ENCODE measurements at places on chromosomes 16 and 17.

DNA sequence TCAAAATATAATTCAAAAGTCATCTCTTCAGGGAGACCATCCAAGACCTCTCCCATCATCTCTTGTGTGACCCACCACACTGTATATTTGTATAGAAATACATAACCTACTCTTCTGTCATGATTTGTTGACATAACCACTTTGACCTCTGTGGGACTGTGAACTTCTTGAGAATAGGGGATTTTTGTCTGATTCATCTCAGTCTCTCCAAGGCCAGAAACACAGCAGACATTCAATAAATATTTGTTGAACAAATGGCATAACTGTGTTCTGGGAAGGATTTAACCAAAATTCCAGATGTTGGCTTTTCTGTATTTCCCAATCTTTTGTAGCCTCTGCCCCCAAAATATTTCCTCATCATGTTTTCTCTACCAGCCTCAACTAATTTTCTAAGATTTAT, 169.7 kb downstream of the CDH11 start:
- peak; percentile 21 for DNase-seq

- DNase-seq = no peak
Observed at GRCh38 chr16:75478480-75479345, 14.2 kb upstream of the TMEM170A start.

DNA sequence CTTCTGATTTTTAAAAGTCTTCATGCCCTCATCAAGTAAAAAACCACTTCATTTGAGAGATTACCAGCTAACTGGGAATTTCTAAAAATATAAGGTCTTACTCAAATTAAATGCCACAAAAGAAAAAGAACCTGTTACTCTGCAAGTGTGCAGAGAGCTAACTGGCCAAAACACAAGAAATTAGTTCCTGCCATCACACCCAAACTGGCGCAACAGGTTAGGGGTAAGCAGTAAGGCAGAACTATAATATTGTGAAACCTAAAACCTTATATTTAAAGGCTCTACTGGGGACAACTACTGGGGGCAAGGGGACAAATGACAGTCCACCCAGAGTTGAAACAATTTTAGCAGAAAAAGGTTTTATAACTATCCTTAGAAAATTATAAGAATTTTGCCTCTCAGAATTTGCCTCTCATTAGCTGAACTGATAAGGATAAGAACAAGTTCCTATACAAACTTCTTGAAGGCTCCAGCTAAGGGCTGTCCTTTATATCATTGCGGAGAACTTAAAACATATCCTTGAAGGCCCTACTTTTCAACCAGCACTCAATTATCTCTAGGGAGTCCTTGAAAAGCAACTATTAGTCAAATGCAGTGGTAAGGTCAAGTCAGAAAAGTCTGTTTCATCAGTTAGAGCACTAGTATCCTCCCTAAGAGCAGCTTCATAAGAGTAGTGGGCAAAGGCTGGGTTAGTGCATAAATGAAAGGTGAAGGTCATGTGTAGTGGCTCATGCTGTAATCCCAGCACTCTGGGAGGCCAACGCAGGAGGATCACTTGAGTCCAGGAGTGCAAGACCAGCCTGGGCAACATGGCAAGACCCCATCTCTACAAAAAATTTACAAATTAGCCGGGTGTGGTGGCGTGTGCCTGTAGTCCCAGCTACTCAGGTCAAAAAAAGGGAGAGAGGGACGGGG, 31.5 kb downstream of the SMURF2 start:
- DNase-seq = no peak

DNA sequence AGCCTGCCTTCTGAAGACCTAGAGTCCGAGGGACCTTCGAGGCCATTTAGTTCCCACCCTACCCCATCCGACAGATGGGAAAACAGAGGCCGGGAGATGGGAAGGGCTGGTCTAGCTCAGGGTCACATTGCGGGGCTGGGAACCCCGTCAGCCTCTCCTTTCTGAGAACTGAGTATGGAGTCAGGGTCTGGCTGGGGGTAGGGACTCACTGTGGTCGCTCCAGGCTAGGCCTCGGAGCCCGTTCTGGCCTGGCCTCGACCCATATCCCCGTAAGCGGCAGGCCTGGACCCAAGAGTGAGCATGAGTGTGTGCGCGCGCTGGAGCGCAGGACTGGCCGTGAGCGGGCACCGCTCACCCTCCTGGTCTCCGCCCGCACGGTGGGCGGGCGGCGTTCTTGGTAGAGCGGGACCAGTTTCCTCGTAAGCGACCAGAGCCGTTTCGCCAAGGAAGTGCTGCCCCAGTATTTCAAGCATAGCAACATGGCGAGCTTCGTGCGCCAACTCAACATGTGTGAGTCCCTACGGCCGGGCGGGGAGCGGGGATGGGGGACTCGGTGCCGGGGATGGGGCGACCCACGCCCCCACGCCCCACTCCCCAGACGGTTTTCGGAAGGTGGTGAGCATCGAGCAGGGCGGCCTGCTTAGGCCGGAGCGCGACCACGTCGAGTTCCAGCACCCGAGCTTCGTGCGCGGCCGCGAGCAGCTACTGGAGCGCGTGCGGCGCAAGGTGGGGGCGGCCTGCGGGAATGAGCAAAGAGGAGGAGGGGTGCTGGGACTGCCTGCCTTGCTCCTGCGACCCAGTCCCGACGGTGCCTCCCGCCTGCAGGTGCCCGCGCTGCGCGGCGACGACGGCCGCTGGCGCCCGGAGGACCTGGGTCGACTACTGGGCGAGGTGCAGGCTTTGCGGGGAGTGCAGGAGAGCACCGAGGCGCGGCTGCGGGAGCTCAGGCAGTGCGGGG, 855 bp downstream of the HSF4 start:
- no peak for DNase-seq

GRCh38 chr17:82232876-82233785, 4.3 kb downstream of the SLC16A3 start:
- no peak for DNase-seq
